Activated T-cell treated with anti-CD3 and anti-CD28 coated beads, Interleukin-2, amount 50 U/mL, for 1 hour (primary cell): ENCODE measurements at places on chromosomes 7 and 10.

DNA sequence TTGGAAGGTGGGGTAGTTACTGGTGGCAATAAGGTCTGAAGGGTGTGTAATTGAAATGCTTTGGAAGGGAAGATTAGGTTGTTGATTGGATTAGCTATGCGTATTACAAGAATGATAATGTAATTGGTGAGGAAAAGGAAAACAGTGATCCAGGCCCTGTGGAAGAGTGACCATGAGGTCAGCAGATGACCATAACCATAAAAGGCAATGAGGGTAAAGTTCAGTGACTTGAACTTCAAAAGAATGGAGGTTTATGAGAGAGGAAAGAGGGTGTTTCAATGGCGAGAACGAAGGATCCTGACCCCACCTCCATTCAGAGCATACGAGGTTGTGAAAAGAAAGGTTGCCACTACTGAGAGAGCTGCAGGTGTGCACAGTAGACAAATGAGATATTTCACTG is 439.7 kb downstream of the CCSER2 start:
- DNase-seq = no peak

DNA sequence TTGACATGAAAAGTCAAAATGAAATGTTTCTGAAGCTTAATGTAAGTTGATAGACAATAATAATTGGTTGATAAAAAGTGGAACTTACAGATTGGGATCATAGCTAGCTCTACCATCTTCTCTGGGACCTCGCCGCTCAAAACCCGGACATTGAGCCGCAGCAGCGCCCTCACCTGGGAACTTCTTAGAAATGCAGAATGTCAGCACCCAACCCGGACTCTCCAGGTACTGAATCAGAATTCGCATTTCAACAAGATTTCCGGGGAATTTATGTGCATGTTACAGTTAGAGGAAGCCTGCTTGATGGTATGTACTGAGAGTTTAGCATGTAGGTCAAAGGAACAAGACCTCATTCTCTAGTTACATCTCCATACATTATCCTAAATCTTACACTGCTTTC is 36.7 kb upstream of the ABLIM1 start:
- peak; percentile 40 for DNase-seq

GRCh38 chr7:519484-520390 is at the start of gene PDGFA:
Gene PDGFA (minus strand): TSS chr7:519846. CDS start chr7:519001, 845 bp downstream.
- DNase-seq = peak; percentile 37

- DNase-seq = no peak
Measured at GRCh38 chr10:118993214-118993613, 36.3 kb upstream of the NANOS1 start.

GRCh38 chr7:19024261-19024660 is 93.2 kb downstream of the TWIST1 start:
- DNase-seq = no peak

DNA sequence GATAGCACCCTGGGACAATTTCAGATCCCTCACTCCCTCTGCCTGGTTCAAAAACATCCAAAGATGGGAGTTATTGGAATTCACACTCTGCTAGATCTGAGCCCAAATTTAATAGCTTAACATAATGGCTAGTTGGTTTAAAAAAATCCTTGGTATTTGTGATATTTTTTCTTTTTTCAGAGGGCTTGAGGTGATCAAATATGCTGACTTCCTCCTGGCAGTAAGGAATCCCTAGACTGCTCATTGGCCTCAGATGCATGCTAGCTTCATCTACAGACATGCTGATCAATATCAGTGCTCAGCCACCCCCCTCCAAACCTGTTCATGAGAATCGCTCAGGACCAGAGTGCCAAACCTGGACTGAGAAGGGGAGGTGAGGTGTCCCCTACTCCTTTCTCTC is 74.7 kb upstream of the PLPP4 start:
- no peak for DNase-seq

DNA sequence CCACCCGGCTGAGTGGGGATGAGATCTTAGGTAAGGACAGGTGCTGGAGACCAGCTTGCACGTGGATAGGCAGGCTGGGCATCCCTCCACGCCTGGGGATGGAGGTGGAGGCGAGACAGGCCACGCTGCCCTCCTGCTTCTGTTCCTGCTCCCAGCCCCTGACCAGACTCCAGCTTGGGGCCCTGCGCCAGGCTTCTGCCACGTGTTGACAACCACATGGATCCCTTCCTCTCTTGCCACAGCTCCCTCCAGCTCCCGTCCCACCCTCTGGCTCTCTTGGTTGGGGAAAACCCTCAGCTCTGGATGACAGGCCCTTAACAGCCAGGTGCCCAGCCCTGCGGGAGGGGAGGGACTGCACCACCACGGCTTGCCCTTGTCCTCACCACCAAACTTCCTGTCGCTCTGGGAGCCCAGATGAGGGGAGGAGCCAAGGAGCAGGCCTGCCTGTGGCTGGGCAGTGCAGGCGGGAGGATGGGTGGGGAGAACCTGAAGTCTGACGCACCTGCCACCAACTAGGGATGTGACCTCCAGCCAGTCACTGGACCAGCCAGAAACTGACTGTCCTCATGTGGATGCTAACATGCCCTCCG is 36.0 kb downstream of the KCNH2 start:
- peak; percentile 33 for DNase-seq

DNA sequence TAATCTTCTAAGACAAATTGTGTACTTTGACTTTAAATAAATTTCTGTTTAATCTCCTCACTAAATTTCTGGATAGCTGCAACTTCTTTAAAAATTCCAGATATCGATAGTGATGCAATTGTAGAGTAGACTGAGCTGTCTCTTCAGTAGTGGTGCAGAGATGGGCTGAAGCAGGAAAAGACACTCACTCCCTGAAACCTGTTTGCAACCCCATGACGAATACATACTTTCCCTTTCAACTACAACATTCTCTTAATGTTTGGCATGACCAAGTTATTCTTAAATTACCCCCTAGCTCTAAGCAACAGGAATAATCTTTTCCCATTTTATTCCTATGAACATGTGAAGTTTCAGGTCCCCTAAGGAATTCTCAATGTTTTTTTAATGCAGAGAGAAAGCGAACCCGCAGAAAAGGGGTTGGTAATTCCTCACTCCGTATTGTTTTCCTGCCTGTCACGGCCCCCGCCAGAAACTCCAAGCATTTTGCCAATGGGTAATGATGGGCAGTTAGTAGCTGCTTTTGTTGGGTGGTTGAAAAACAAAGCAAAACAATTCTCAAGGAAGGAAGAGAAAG is 1.3 kb downstream of the THSD7A start:
- no peak for DNase-seq

DNA sequence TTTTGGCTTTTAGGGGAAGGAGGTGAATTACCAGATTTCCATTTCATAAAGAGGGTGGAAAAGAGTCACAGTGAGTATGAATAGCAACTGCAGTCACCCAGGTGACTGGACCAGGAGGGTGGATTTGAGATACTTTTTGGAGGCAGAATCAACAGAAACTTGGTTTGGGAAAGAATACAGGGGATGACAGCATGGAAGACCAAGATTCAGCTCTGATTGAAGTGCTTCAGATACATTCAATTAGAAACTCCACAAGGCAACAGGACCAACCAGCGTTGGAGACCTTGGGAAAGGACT is 83.0 kb downstream of the SGMS1 start:
- DNase-seq = no peak

DNA sequence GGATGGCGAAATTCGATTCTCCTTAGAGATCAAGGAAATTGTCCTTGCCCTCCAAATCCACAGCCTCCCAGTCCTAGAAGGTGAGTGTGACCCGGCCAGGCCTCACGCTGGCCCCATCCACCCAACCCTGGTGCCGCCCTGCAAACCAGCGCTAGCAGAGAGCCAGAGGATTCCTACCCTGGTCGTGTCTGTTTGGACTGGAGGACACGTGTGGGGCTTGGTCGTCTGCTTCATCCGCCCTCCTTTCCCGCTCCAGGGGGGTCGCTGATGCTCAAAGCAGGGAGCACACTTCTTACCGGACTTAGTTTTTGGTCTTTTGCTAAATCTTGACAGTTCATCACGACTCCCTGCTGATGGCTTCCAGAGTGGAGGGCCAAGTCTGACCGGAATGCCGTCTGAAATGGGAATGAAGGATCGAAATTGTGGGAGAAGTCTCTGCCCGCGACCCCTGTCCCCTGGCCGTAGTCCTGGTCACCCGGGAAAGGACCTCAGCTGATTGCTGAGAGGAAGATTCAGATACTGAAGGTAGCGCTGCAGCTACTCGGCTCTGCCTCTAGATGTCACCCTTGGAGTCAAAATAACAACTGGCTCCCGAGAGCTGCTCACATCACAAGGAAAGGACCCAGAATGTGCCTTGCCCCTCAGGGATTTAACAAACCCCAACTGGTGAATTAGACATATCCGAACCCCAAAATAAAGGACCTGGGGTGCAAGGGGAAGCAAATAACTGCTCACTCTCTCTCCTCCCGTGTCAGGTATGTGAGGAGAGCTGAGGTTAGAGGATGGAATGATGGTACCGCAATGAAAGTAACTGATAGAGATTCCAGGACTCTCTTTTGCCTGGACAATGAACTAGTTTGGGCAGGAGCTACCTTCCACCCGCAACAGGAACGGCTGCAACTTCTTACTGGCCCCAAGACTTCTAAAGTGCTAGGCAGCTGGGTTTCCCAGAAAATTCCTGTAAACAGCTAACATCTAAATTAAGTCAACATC is 23.5 kb upstream of the ORC5 start:
- DNase-seq = peak; percentile 28

DNA sequence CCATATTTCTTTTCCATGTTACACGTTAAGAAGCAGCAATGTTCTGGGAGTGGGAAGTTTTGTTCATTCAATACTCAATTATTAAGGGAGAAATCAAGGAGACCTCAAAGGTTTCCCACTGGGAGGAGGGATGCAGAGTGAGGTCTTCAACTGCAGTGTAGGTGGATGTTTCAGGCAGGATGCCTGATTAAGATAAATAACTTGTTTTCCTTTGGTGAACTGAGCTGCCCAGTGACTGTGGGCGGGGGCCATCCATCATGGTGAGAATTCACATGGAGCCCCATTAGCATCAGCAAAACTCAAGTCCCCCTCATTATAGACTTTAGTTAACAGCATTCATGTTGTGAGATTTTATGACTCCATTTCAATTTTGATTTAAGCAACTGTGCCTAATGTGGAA is 121.1 kb downstream of the PLPP4 start:
- no peak for DNase-seq

GRCh38 chr10:35058134-35058533 is 32.0 kb downstream of the CUL2 start:
- no peak for DNase-seq

DNA sequence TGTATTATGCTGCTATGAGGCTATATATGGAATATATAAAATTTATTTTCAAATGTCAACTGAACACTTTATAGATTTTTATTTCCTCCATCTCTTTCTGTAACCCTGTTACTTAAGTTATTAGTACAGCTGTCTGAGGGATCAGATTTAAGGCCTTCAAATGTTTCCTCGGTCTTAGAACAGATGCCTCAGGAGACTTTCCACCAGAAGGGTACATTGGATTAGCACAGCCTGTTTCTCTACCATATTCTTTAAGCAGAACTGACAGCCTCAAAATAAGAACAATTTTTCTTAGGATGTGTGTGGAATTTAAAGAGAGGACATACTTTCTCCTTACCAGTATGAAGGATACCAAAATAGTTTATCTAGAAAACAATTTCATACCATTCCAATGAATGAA is 53.0 kb upstream of the HGF start:
- DNase-seq = no peak

DNA sequence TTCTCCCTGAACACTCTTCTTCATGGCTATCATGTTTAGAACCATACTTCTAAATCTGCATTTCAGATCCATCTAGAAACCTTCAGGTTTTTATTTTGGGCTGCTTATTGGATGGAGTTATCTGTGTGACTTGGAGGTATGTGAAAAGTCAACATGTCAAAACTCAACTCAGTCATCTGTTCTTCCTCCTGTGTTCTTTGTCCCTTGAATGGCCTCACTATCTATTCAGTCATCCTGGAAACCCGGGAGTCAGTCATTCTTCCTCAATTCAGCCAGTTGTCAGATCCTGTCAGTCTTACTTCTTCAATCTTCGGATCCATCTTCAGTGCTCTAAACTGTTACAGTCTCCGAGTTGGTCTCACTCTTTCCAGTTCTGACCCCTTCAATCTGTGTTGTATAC is 52.2 kb downstream of the VKORC1L1 start:
- no peak for DNase-seq

DNA sequence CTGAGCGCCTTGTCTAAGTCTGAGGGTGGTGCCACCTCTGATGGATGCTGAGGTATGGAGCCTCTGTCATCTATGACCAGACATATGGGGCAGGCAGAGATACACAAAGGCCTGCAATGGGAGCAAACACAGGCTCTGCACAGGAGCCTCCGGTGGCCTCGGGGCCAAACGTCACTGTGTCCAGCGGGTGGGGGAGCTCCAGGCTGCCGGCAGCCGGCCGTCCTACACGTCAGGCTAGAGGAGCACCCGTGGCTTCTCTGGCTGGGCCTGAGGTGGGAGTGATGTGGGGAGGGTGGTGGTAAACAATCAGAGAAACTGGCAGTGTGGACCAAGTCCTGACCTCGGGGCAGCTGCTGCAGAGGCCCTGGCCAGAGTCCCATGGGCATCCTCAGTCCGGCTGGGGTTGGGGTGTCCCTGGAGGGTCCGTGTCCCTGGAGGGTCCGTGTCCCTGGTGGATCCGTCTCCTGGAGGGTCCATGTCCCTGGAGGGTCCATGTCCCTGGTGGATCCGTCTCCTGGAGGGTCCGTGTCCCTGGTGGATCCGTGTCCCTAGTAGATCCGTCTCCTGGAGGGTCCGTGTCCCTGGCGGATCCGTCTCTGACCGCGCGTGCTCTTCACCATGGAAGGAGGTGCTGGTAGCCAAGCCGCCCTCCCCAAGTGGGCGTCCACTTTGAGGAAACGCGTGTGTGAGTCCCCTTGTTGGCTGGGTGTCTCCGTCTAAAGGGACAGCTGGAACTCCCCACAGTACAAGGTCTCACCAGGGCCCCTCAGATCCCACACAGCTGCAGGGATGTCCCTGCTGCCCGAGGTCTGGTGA is 24.2 kb upstream of the FAM20C start:
- no peak for DNase-seq

GRCh38 chr10:70499836-70500167 is 21.2 kb downstream of the PALD1 start:
- no peak for DNase-seq

- no peak for DNase-seq
Measured at GRCh38 chr10:43569681-43570080, 4.7 kb downstream of the ZNF239 start.

- no peak for DNase-seq
Measured at GRCh38 chr7:151801782-151802468, 75.0 kb downstream of the PRKAG2 start.

DNA sequence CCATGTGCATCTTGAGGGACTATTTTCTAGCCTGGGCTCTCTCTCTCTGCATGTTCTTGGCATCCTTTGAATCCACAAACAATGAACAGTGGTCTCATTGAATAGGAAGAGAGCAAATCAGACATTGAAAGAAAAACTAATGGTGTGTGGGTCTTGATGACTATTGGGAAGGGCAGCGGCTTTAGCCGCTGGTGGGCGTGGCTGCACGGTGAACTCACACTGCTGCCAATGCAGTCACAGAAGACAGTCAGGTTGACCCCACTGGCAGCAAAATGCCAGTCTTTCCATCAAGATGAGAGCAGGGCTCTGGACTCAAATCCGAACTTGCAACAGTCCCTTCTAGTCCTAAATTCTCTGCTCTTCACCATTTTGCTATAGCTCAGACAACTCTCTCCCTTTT is 91.0 kb downstream of the ADARB2 start:
- no peak for DNase-seq
